Stimulated activated naive CD8-positive, alpha-beta T cell treated with anti-CD3 and anti-CD28 coated beads, Interleukin-15, amount 100 ng/mL, for 72 hours (primary cell): ENCODE measurements at places on chromosomes 12 and 14.

DNA sequence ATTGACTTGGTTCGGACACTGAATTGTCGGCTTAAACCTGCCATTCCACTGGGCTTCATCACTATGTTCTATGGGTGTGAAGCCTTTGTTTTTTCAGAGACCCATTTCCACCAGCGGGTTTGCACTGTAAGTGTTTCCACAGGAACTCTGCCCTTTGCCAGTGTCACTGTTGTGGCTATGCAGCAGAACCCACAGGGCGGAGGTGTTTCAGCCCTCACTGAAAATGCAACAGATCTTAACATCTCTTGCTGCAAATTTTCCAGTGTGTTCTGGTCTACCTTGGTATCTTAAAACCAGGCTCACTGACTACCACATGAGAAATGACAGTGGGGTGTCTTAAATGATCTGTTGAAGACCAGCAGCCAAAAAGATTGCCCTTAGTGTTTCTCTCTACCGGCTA is 21.1 kb downstream of the PRKCH start:
- peak; percentile 75 for DNase-seq

DNA sequence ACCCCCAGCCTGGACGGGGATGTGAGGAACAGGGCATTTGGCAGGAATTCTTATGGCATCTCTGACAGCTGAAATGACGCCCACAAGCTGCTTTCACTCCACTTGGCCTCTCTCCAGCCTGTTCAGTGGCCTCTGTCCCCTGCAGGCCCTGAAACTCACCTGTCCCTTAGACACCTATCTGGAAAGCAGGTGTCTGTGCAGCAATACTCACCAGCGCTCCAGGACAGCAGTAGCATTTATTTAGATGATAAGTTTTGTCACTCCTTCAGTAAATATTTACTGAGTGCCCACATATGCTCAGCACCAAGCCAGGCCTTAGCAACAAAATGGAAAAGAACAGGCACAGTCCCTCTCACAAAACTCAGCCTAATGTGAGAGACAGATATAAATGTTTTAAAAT is 311.1 kb upstream of the FKBP4 start:
- DNase-seq = no peak

DNA sequence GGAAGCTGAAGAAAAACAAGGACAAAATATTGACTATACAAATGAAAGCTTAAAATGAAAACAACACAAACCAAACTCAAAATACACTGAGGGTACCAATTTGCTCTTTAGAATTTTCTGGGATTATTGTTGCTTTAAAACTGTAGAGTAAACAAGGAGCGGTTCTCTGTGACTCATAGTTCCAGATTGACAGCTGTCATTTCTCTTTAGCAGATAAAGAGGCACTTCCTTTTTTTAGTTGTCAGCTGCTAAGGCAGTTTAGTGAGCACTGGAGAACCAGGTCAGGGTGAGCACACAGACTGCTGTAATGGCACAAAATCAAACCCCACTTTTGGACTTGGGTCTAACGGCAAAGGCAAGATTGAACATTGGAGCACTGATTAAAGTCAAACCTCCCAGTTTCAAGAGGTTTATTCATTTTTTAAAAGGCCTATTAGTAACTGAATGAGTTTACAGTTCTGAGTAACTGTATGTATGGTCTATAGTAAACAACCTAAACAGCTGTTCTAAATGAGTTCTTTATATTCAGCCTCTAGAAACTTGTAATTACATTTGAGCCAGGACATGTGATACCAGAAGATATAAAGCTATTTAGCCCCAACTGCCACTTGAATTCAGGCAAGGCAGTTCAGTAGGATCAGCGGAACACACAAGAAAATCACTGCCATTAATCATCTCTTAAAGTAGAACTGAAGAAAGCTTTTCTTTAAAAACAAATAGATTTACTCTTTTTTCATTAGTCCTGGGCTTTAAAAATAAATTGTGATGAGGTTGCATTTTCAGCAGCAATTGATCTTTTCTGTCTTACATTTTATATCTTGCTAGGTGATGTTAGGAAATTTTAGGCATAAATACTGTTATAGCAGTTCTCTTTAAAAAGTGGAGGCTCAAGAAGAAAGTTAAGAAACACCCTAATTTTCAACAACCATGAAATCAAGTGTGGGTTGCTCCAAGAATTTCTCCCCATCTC is 71.7 kb upstream of the PRICKLE1 start:
- DNase-seq = no peak

DNA sequence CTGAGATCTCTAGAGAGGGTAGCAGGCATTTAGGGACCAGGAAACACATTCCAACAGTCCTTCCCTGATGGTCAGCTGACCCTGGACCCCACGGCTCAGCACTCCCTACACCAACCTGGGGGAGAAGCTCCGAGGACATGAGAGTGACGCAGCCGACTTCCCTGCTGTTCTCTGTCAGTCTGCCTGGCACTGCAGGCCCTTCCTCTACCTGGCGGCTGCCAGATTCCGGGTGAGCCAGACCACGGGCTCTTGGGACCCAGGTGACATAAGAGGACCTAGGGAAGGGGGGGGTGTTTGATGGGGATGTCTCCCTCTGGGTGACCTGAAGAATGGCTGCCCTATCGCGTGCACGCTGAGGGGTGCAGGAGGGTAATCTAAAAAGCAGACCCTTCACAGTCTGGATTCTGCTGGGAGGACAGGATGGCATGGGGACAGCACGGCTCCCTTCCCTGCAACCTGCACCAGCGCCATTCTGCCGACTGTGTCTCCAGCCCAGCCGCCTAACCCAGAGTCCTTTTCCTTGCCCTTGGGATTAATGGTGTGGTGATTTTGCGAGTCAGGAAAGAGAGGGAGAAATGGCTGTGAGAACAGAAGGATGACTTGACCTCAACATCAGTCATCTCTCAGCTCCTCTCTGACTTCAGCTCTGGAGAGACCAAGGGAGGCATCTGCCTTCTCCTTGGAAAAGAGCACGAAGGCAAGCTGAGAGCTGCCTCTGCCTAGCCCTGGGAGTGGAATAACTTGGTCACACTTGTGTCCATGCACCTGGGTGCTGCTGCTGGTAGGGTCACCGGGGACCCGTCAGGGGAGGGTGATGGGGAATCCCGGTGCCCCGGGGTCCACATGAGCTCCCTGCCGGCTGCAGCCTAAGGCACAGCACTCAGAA is 158.5 kb downstream of the CALM1 start:
- no peak for DNase-seq

DNA sequence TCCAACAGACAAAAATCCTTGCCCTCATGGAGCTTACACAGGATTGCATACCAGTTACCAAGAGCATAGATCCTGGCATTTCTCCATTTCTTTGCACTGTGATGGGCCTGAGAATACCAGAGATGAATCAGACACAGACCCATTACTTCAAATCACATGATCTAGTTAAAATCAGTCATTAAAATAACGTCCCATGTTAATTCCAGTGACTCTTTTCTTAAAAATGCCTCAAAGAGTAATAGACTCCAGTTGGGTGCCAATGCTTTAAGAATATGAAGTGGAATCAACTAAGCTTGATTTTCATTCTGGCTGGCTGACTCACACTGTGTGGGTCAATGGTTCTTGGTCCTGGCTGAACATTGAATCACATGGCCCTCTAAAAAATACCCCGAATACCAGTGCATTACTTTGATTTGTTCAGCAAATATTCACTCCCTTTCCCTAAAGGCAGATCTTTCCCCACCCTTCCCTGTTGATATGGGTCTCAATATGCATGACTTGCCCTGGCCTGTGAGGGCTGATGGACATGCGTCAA is 11.0 kb downstream of the ASB2 start:
- no peak for DNase-seq

- peak; percentile 46 for DNase-seq
Observed at GRCh38 chr12:13342971-13343370, 146.4 kb downstream of the EMP1 start.

GRCh38 chr14:89881839-89882238 is 72.7 kb downstream of the EFCAB11 start:
- no peak for DNase-seq

- DNase-seq = no peak
Observed at GRCh38 chr14:103033681-103034096, 23.7 kb downstream of the CDC42BPB start.

DNA sequence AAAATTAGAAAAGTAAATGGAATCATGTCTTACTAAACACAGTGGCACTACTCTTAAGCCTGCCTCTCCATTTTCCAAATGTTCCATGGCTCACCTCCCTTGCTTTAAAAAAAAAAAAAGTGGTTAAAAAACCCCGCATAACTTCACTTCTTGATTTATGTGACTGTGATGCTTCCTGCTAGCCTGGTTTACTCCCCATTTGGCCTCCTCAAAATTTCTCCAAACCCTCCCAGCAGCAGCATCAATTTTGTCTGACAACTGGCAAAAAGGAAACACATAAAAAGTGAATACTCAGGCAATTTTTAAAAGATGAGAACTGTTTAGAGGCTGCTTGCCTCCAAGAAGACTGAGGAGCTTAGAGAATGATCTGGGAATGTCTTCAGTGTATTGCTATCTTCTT is 17.8 kb upstream of the EGLN3 start:
- DNase-seq = no peak

DNA sequence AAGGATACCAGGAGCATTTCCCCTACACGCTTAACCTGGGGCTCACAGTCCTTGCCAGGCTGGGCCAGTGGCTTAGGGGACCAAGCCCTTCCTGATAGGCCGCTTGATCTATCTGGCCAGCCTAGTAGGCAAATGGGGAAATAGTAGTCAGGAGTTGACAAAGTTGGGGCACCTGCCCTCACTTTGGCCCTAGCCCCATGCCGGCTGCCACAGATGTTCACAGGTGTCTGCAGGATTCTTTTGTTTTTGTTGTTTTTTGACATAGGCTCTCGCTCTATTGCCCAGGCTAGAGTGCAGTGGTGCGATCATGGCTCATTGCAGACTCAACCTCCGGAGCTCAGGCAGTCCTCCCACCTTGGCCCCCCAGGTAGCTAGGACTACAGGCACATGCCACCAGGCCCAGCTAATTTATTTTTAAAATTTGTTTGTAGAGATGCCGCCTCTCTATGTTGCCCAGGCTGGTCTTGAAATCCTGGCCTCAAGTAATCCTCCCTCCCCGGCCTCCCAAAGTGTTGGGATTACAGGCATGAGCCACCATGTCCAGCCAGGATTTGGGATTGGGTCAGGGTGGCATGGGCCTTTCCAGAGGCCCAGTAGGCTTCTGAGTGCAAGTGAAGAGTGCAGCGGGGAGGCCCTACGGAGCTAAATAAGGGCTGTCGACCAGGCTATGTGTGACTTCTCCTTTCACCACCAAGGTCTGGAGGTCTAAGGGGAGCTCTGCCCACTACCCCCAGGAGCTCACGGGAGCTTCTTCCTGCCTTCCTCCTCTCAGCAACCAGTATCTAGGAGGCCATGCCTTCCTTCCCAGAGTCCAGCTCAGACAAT is 15.5 kb upstream of the HDAC7 start:
- no peak for DNase-seq

DNA sequence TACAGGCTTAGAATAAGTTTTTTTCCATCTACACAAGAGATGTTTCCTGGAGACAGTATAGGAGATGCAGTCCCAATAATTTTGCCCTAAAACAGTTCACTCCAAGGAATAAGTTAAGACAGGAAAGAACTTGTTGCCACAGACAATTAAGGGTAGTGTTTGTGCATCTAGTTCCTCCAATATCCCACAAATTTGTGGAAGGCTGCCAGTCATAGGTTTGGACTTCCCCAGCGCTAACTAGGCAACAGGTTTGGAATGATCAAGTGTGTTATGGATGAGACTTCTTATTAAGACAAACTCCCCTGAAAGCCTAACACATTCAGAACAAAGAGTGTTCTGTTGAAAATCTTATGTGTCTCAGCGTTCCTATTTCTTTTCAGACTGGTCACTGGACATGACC is 611.0 kb downstream of the CCER1 start:
- DNase-seq = no peak

DNA sequence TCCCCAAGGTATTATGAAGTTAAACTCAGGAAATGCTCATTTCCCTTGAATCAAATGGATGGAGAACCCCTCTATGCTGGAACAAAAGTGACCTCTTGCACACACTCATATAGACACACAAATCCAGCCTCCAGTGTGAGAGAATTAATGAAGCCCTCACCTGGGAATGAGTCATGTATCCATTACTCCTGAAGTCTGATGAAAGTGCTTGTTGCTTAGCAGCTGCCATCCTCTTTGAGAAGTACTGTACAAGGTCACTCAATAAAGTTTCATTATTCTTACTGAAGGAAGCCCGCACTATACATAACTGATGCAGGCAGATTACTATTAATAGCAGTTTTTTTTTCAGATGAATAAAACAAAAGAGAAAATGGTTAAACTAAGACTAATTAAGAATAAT is 102.3 kb downstream of the RERG start:
- DNase-seq = no peak

DNA sequence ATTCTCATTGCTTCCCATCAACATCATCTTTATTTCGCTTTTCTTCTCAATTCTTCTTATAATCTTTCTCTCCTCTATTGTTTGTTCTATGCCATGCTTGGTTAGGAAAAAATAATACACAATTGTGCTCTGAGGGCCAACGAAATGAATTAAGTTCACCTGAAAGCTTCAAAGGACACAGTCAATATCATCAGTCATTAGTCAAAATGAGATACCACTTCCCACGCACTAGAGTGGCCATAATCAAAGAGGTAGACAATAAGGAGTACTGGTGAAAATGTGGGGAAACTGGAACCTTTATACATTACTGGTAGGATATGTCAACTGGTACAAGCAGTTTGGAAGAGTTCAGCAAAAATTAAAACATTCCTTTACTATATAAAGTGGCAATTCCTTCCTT is 91.5 kb downstream of the TMTC1 start:
- no peak for DNase-seq

DNA sequence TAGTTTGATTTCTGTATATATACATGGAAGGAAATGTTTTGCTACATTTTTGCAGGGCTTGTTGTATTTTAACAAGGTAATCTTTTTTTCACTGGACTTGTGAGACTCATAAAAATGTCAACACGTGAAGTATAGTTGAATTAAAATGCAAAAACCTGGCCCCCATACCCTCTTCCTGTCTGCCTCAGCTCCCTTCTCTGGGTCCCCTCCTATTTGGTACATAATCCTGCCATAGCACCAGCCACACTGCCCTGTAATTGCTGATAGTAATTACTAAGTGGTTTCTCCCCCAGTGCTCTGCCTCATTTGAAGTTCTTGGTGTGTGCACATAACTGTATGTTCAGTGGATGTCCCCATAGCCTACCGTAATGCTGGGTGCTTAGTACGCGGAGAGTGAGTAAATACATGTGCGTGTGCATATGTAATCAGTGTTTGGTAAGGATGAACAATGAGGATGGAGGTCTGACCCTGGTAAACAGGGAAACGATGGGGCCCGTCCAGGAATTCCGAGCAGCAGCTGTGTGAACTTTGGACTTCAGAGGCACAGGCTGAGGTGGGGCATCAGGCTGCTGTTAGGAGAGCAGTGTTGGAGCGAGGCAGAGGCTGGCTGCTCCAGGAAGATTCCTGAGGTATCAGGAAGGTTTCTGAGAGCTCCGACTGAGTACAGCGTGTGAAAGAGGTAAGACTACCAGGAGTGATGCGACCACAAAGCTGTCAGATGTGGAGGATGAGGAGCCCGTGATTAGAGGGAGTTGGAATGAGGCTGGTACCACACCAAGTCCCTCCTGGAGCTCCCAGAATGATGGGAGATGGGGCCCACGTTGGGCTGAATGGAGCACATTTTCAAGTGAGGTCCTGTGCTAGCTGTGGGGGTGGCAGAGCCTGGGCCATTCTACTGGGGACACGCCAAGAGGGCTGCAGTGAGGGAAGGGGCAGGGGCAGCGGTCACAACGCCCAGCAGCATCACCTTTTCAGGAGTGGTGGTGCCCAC is 106.8 kb downstream of the PELI2 start:
- DNase-seq = no peak

GRCh38 chr12:96395236-96395635 is 5.0 kb downstream of the CDK17 start:
- no peak for DNase-seq

GRCh38 chr12:8658346-8658745 is 4.3 kb downstream of the MFAP5 start:
- no peak for DNase-seq

- DNase-seq = no peak
Observed at GRCh38 chr12:104873374-104873773, 84.7 kb downstream of the SLC41A2 start.
